ENCODE measurements at places on chromosomes 3 and 15. TPM values are rescaled to one million over a fixed set of nuclear protein-coding genes. Genes with fewer than 3 reads are reported as not detected.

The C2CD4A gene
- polyA plus RNA-seq, result 0.33 TPM

The GABRR3 gene
- 0.03 TPM for polyA plus RNA-seq

- DNase-seq, result no peak
Measured at GRCh38 chr3:112856537-112856936, 9.9 kb upstream of the CD200R1L start.

The FOXP1 gene
- polyA plus RNA-seq, result 46.7 TPM

All from left kidney (tissue), 8 donors.